ENCODE measurements at places on chromosomes 4 and X.

DNA sequence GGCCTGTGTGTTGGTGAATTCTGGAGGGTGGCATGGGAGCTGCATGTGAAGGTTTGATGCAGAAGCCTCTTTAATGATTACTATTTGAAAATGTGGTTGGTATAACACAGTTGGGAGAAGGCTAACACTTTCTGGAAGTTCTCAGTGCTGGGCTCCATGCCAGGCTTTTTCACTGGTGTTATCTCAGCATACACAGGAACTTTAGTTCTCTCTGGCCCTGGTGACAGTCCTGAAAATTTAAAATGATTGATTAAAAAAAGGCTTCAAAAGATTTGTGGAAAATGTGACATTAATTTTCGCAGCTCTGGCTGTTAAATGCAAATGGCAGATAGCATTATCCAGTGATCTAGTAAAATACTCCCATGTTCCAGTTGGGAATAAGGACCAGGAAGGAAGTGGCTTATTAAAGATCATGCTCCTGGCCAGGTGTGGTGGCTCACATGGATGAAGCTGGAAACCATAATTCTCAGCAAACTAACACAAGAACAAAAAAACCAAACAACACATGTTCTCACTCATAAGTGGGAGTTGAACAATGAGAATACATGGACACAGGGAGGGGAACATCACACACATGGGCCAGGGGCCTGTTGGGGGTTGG is 36.6 kb downstream of the DIPK2B start:
- no peak for DNase-seq

DNA sequence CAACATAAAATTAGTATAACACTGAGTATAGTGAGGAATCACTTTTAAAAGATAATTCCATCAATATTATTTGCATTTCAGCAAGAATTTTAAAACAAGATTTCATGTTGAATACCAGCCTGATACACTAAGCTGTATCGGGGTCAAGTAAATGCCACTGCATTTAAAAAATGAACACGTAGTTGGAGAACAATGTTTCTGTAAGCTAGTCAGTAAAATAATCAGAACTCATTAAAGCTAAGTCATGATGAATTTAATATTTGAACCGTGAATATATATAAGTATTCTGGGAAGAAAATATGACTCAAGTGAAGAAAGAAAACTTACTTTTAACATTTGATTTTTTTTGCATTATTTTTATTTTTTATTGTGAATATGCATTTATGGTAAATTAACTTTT is 611.0 kb upstream of the PABPC4L start:
- no peak for DNase-seq

DNA sequence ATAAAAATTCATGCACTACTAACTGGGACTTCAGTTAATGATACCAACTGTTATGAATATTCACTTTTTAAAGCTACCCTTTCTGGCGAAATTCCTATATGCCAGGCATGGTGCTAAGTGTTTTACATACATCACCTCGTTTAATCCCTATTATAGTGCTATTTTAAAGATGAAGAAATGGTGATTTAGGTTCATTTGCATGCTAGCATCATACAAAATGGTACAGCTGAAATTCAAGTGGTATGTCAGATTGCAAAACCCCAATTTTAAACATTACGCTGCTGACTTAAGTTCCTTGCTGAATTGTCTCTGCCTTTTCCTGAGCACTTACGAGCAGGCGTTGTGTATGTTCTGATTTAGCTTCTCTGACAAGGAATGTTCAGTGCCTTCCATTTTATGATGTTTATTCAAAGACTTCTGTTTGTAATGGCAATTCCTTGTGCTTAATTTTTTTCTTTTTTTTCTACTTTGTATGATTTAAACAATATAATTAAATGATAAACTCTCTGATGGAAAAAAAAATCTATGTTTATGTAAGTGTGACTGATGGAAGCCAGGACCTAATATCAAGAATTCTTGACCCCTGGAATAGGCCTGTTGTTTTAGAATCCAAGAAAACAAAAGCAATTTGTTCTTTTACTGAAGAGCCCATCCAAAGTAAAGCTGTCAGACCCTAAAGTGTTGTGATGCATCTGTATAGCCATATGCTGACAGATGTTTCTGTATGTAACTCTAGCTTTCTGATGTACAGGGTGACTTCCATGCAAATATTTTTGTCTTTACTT is 148.1 kb downstream of the PCDH7 start:
- DNase-seq = no peak

GRCh38 chrX:37679230-37679629 is 6.4 kb upstream of the XK start:
- DNase-seq = no peak

GRCh38 chrX:54891573-54891972 is 29.1 kb upstream of the TRO start:
- peak; percentile 5 for DNase-seq

All from stimulated activated CD4-positive, alpha-beta T cell treated with anti-CD3 and anti-CD28 coated beads, Interleukin-4, amount 100 ng/mL, for 1 hour (primary cell).